ENCODE measurements at places on chromosomes 2 and 18. TPM values are rescaled to one million over a fixed set of nuclear protein-coding genes. Genes with fewer than 3 reads are reported as not detected.

RFTN2 gene
- 5.5 TPM for total RNA-seq

GRCh38 chr2:218262631-218263586 lies 2.1 kb downstream of the GPBAR1 start:
- no peak for DNase-seq

DNA sequence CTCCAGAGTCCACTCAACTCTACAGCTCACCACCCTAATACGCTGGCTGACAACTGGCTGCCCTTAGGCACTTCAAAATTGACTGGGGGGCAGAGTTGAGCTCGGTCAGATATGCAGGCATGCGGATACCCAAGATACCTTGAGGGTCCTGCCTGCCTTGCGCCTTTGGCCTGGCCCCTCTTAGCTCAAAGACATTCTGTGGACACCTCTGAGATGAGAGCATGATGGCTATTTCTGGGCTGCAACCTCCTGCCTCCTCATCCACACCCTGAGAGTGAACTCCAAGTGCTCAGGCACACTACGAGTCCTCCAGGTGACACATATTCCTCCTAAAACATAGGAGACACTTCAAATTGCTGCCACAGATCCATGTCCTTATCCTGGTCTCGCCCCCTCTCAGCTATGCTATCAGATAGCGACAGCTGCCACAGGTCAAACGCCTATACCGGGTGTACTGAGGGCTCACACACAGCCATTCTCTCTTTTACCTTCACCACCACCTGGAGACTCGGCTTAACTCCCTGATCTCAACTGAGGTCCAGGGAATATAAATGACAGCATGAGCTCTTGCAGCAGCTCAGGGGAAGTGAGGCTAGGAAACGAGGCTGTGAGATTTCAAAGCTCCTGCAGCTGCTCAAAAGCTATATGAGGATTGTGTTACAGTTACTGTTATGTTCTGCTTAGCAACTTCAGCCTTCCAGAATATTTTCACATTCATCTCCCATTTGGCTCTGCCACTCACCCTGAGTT lies 60.5 kb upstream of the TEX51 start:
- DNase-seq: no peak

- peak; percentile 75 for DNase-seq
Measured at GRCh38 chr2:208501206-208501605, 94.6 kb downstream of the PTH2R start.

DNA sequence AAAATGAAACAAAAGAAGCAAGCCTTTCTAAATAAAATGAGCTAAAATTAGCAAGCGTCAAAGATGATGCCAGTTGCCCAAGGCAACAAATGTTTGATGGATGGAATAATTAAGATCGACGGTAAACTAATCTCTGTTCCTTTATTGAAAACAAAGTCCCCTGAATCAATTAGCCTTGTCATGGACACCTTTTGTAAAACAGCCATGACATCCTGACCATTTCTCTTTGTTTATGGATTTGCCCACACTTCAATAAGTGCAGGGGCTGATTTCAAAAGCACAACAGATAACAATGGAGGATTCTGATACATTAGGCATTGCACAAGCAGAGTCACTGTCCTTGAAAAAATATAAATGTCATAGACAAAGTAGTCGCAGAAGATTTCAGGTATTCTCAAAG lies 160.1 kb upstream of the HNRNPA3 start:
- no peak for DNase-seq

DNA sequence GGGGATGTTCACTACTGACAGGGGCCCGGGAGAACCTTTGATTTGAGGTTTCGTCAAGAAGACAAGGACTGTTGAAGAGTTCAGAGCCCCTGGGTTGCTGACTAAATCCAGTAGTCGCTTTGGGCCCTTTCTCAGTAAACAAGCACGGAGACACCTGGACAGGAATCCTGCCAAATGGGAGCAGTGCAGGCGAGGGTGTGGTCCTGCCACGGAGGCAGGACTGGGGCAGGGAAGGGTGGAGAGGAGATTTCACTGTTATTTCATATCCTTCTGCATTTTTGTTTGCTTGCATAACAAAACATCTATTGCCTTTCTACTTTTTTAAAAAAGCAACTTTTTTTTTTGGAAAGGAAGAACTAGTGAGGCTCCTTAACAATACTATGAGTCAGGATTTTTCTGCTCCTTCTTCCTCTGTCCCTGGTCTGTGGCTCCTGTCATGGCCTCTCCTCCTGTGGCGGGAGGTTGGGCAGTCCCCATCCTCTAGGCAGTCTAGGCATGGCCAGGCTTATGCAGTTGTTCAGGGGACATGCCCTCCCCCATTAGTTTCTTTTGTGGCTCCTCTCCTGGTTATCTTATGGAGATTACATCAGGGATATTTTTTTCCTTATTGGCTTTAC lies 57.7 kb downstream of the ARHGEF4 start:
- peak; percentile 21 for DNase-seq

RNF138 gene
- 37.3 TPM for total RNA-seq

CELF4 gene
- 4.4 TPM for total RNA-seq

HOXD9 gene
- total RNA-seq: 2.2 TPM

- DNase-seq: no peak
Measured at GRCh38 chr2:82636402-82637020, 1822.6 kb downstream of the SUCLG1 start.

DNA sequence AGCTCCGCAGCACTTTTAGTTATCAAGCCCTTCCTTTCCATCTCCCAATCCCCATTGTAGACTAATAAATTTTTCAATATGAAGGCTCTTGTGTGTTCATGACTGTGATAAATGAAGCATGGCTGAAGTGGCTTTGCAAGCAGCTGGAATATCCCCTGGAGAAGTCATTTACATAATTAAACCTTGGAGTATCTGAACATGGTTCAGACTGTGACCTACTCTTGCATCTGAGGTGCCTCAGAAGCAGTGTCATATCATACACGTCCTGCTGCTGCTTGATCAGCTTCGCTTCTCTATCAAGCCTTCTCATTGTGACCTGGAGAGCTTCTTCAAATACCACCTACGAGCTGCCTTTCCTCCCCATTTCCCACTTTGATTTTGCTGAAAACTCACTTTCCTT lies 48.4 kb upstream of the ZNF397 start:
- no peak for DNase-seq

DNA sequence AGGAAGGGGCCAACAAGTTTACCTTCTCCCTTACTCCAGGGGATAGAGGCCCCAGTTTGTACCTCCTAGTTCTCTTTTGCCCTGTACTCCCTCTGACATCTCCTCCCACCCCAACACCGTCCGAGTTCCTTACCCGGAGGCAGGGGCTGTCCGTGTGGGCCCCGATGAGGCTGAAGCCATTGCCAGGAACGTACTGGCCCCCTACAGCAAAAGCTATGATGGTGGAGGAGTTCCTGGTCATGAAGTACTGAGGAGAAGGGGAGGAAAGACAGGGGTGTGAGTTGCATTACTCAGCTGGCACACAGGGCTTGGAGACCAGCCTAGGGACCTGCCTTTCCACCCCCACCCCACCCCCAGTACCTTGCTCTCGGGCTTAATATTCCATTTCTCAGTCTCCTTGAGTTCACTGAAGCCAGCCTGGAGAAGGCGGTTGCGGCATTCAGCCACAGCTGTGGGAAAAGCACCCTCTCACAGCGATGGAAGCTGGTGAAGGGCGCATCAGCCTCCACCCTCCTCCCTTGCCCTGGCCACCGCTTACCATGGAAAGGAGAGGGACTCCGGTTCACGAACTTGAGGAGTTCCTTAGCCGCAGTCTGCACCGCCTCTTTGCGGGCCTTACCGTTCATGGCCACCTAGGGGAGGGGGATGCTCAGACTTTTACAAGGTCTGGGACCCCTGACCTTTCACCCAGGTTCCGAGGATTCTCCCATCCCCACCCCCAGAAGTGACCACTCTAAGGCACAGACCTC lies 1.0 kb downstream of the DNPEP start:
- peak; percentile 68 for DNase-seq

DNA sequence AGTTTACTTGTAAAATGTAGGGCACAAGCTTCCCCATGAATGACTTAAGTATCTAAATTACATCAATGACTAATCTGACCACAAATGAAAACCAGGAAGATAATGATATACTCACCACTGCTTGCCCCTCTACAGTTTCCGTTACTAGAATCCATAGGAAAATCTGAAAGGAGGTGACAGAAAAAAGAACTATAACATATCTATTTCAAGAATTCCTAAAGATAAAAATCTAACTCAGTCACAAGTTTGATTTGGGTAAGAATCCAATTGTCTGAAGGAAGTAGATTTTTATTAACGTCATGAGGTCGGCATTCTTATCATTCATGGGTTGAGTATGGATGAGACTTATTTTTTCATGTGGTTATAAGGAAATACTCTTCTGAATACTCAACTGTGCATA lies 7.8 kb downstream of the FRZB start:
- no peak for DNase-seq

ZNF236 gene
- total RNA-seq: 15.5 TPM

ABI2 gene
- 17.1 TPM for total RNA-seq

Data from mucosa of descending colon (tissue), 3 donors.